ENCODE measurements at places on chromosomes 6 and 20.

- no peak for DNase-seq
Observed at GRCh38 chr6:134830194-134830593, 119.7 kb downstream of the ALDH8A1 start.

DNA sequence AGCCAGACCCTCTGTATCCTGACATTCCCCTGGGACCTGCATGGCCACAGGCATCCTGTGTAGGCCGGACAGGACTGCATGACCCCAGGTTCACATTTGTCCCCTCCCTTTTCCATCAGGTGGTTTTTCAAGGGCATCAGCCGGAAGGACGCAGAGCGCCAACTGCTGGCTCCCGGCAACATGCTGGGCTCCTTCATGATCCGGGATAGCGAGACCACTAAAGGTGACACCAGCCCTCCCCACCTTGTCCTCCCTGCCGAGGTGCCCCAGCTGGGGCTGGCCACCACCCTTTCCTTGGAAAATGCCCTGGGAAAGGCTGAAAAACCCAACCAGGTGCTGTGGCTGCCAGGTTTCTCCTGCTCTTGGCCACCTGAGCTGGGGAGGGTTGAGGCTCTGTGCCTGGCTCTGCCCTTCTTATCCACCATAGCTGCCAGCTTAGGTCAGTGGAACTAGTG, 27.6 kb downstream of the HCK start:
- DNase-seq, result no peak

DNA sequence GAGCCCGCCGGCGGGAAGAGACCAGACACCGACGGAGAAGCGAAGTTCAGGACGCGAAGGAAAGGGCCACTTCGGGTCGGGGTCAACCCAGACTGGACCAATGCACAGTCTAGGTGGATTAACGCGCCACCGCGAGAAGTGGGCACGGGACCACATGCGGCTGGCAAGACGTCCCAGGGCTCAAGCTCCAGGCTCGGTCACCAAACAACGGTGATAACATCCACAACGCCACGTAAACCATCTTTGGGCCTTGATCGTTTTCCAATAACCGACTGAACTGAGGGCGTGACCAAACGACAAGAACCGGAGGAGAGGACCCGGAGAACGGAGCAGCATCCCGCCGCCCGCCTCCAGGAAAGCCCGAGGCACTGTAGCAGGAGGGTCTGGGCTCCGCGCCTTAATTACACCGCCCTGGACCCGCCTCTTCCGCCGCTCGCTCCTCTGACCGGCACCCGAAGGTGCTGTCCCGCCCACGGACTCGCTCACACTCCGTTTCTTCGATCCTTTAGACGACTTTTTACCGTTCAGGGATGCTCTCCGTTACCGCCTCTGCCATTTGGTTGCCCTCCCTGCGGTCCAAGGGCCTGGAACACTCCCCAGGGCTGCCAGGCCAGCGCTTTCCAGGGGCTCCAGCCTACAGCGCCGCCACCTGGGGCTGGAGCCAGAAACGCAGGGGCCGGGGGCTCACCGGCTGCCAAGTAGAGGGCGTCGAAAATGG, 44.1 kb downstream of the DPPA5 start:
- DNase-seq, result peak; percentile 88

- no peak for DNase-seq
Observed at GRCh38 chr20:40849456-40849855, 160.4 kb upstream of the MAFB start.

GRCh38 chr20:35508493-35509218, 20.8 kb downstream of the C20orf173 start:
- no peak for DNase-seq
